ENCODE measurements at places on chromosomes 12 and 14.

- DNase-seq, result peak; percentile 38
These were observed 573.0 kb downstream of the FOXG1 start for GRCh38 chr14:29339494-29340172.

DNA sequence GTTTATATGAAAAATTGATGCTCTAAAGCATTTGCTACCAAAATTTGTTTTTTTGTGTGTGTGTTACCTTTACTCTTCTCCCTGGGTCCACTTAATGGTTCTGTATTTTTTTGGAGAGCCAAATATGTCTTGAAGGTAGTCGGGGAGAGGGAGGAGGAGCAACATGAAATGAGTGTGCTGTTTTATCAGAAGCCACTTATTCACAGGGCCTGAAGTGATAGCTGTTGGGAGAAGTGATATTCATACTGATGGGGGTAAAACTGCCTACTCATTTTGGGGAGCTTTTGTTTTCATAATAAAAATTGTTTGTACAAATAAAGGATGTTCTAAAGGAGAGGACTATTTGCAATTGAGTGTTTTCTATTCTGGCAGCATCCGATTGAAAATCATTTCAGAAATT lies 29.2 kb downstream of the CRADD start:
- no peak for DNase-seq

GRCh38 chr14:94129111-94129757 lies at the start of gene IFI27L2:
Gene IFI27L2, minus strand, starts transcription at chr14:94129604. Its CDS starts 40 bp downstream, at chr14:94129564.
- peak; percentile 91 for DNase-seq

GRCh38 chr12:75766263-75767160 lies 255.1 kb upstream of the KRR1 start:
- DNase-seq, result peak; percentile 48

- DNase-seq, result no peak
These were observed 1290.1 kb downstream of the AACS start for GRCh38 chr12:126355346-126355745.

- no peak for DNase-seq
These were observed 51.7 kb downstream of the TRHDE start for GRCh38 chr12:72323881-72324280.

DNA sequence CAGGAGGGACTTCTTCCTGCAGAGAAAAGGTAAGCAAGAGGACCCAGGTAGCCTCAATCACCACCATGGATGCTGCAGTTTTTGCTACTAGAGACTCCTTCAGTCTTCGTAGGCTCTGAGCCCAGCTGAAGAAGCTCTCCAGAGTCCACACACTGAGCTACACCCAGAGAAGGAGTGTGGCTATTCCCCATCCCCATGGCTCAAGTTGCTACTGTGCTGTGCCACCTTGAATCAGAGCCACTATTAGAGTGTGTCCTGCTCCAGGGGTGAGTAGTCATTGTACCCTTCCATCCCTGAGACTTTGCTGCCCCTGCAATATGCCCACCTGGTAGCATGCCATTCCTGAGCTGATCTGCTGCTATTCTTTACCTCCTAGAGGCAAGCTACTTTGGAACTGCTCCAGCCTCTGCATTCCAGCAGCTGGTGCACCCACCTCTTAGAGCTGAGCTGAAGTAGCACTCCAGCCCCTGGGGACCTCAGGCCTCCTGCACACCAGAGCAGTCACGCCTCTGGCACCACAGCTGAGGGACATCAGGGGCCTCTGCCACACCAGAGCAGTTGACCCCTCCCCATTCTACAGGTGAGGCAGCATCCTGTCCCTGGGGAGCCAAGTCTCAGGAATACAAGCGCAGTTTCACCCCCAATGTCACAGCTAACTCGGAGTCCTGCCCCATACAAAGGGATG lies 213.0 kb downstream of the TRHDE start:
- DNase-seq, result no peak

DNA sequence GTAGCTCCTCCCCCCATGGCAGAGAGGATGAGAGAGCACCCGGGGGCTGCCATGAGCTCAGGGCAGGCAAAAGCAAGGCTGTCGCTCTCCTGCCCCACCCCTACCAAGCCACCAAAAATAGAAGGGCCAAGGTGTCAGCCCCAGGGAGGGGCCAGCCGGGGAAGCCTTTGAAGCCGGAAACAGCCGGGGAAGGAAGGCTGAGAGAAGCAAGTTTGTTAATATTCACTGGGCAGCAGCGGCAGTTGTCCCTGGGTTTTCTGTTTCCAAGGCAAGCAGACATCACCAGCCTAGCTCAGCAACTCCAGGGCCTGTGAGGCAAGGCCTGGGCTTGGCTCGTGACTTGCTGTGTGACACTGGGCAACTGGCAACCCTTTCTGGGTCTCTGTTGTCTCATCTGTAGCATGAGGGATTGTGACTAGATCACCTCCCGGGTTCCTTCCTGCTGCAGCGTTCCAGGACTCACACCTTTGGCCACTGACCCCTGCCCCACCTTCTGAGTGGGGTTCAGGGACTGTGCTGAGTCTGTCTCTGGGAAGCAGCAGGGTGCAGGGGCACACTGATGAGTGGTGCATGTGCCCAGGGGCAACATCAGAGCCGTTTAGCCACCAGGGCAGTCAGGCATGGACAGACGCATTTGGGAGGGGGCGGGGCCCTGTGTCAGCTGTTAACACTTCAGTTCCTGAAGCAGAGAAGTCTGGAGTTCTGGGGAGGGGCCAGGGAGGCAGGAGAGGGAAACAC lies 24.3 kb downstream of the SYNDIG1L start:
- DNase-seq, result no peak

GRCh38 chr14:38611928-38612327 lies 356.0 kb upstream of the CLEC14A start:
- DNase-seq, result no peak

- peak; percentile 67 for DNase-seq
These were observed 69.3 kb downstream of the ZFC3H1 start for GRCh38 chr12:71594214-71594948.

DNA sequence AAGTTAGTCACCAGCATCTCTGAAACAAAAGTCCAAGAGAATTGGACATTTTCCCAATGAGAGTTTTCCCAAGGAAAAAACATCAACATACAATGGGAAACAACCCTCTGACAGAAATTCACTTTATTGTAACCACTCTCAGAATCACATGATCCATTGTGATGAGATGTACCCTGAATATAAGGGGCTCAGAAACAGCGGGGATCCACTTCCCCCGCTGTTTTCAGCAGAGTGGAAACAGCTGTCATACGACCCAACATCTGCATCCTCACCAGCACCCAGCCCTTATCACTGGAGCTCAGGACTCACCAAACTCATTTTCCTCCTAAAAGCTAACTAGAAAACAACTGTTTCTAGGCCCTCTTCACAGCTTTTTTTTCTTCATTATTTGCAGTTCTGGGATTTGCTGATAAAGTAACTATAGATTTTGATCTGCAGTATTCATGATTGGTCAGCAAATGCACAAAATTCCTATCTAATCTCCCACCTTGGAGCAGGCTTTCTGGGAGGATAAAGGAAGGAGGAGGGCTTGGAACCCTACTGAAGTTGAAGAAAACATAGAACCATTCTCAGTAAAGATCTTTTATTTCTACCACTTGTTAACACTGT lies 31.3 kb downstream of the CORO1C start:
- peak; percentile 53 for DNase-seq

GRCh38 chr12:5433081-5433844 lies 1.4 kb downstream of the NTF3 start:
- no peak for DNase-seq
